HuH-7 (cell line): ENCODE measurements at places on chromosomes 11 and 22.

DNA sequence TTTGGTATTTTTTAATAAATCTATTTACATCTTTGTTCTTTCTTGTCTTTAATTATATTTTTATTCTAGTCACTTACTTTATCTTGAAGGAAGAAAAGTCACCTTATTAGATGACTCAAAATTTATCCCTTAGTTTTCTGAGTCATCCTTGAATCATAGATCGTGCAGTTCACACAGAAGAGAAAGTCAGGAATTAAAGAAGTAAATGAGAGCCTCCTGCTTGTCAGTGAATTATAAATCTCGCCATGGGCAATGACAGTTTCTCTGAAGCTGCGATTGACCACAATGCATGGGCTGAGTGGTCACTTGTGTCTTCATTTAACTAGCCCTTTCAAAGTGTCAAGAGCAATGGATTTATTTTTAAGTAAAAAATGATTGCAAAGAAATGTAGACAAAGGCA lies 91.2 kb downstream of the LUZP2 start:
- DNase-seq: no peak

DNA sequence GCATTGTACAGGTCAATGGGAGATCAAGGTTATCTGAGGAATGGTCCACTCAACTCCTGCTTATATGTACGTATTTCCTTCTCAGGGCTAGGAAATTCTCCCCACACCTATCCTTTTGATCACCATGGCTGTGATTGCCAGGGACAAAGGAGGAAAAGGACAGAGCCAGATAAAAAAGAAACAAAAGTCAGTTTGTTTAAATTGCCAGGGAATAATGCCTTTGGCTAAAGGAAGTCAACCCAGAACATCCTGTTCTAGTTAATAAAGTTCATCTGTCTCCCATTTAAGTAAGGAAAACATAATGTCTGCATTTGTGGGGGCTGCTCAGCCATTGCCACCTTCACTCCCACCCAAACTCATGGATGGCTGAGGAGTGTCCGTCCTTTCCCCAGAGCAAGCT lies 124.7 kb downstream of the ME3 start:
- DNase-seq: no peak

GRCh38 chr11:97938789-97939188 lies 1082.0 kb upstream of the CNTN5 start:
- DNase-seq: no peak

- no peak for DNase-seq
Measured at GRCh38 chr22:46646531-46647215, 26.5 kb downstream of the GRAMD4 start.

GRCh38 chr11:121591405-121592033 lies 138.8 kb upstream of the SORL1-AS1 start:
- DNase-seq: peak; percentile 53

- DNase-seq: peak; percentile 92
Measured at GRCh38 chr22:28783786-28784671, 11.5 kb downstream of the CCDC117 start.

GRCh38 chr11:121614636-121615240 lies 162.0 kb upstream of the SORL1-AS1 start:
- DNase-seq: no peak

- no peak for DNase-seq
Measured at GRCh38 chr22:23874871-23875270, 17.2 kb downstream of the SLC2A11 start.

GRCh38 chr22:36317658-36318271 lies 64.8 kb downstream of the APOL1 start:
- no peak for DNase-seq
